ENCODE measurements at places on chromosomes 12 and 14. TPM values are rescaled to one million over a fixed set of nuclear protein-coding genes. Genes with fewer than 3 reads are reported as not detected.

- no peaks in the 10 kb centered on the region for H3K27me3 ChIP-seq
- H3K4me1 ChIP-seq = no peaks in the 10 kb centered on the region
- H3K27ac ChIP-seq = no peak overlapping the region
Measured at GRCh38 chr14:68714991-68715924, 77.6 kb downstream of the ZFP36L1 start.

- H3K27ac ChIP-seq = no peak overlapping the region
- DNase-seq = no peak
- H3K36me3 ChIP-seq = no peaks in the 10 kb centered on the region
Measured at GRCh38 chr12:15116086-15116485, 105.1 kb downstream of the RERG start.

DNA sequence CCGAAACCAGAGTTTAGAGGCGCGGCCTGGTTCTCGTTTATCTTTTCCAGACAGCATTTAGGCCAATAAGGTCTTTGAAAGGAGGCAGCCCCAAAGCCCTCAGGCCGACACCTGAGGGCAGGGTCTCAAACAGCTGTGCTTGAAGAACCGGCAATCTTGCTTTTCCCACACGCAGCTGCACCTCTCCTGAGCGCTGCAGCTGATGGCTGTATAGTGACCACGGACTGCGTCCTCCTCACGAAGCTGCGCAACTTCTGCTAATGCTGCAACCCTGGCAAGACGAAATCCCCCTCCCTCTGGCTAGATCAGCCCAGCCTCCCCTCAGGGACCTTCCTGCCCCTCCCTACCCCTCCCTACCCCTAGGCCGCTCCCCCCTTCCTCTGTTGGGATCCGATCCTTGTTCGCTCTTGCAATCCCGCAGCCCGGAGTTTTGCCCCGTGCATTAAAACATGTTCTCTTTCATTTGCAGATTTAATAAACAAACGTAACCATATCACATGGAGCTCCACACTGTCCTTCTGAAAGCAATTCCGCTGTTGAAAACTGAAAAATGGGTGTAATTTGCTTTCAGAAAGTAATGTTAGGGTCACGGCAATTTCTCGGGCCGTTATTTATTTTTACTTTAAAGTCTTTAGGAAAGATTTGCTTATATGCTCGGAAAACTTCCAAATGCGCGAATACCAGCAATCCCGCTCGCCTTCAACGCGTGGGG, 4.8 kb upstream of the PAX9 start:
- H3K4me3 ChIP-seq = peak overlapping the region; percentile 50
- H3K36me3 ChIP-seq = no peaks in the 10 kb centered on the region
- peak; percentile 7 for DNase-seq
- peaks cover 92% of the 10 kb centered on the region for H3K27me3 ChIP-seq
- H3K27ac ChIP-seq = no peak overlapping the region

Gene BMAL2
- total RNA-seq = 27.3 TPM

DNA sequence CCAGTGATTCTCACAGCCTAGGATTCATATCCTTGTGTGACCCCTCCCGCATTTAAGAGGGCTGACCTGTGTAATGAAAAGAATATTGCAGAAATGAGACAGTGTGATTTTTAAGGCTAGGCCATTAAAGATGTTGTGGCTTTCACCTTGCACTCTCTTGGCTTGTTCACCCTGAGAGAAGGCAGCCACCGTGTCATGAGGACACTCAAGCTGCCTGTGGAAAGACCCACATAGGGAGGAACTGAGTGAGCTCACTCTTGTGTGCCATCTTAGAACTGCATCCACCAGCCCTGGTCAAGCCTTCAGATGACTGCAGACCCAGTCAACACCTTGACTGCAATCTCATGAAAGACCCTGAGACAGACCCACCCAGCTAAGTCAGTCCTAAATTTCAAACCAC, 46.3 kb upstream of the TMPO start:
- DNase-seq = no peak
- no peak overlapping the region for H3K27ac ChIP-seq
- H3K27me3 ChIP-seq = no peaks in the 10 kb centered on the region
- H3K4me3 ChIP-seq = no peak overlapping the region

All from GM23248 (cell line).